ENCODE measurements at places on chromosomes 5 and 9.

DNA sequence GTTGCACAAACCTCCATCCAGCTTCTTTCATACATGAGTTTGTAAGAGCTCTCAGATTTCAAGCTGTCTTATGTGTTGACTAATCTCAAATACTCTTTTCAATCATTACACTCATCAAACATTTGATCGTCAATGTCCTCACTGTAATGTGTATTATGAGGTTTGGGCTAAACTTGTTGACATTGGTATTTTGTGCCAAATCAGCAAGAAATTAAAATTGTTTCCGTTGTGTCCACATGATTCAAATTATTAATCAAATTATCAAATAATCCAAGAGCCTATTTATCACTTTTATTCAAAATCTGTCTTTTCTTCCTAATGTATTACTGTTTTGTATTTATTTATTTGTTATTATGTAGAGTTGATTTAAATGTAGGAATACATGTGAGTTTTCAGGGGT is 283.4 kb downstream of the GAS1 start:
- DNase-seq, result no peak

DNA sequence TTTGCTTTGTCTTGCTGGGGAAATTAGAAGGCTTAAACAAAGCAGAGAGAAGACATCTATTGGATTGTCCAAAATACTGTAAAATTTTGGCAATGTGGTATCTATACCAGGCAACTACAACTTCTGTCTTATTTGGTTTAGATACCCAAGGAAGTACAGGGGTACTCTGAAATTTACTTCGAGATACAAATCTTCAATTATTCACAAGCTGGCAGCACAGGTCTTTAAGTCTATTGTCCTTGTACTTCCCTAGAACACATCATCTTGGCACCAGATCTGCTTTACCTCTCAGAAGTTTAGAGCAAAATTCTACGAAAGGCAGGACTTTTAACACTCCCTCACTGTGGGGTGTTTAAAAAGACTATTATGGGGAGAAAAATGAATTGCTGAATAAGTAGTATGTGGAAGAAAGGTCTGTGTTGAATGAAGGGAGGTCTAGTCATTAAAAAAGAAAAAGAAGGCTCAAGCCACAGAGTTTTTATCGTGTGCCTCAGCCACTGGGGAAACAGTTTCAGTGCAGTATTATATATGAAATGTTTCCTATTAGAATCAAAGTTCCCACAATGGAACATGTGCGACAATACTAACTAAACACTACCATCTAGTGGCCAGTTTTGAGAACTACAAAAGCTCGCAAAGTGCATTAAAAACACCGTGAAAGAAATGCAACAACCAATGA is 93.7 kb downstream of the PDE4D start:
- DNase-seq, result peak; percentile 19

DNA sequence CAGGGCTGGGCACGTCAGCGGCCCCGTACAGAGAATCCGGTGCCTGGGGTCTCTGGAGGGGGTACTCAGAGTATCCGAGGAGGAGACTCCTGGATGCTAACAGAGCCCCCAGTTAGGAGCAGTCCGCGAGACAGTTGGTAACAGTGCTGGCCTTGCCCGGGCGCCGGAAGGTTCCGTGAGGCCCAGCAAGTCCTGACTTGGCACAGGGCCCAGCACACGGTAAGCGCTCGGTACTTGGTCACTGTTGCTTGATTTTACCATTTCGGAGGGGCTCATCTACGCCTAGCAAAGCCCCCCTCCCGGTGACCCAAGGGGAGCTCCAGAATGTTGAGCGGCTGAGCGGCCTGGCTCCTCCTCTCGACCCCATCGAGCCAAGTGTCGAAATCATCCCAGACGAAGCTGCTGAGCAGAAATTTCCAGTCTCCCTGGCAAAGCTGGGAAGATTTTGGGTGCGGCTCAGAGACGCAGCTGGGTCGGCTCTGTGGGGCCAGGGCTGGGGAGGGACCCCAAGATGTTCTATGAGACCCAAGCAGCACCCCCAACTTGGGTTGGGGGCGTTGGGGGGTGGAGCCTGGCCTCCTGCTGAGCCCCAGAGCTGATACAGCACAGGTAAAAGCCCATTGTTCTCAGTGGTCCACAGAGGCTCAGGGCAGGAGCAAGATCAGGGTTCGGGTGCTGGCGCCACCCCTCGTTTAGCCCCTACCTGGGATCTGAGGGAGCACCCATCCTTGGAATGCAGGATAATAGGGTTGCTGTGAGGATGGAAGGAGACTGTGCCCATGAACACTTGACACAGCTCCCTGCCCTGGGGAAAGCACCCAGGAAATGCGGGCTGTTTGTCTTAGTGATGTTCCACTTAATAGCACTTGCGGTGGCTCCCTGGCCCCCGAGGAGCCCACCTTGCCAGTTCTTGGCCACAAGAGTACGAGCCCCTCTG is 137.2 kb downstream of the C9orf50 start:
- peak; percentile 39 for DNase-seq

DNA sequence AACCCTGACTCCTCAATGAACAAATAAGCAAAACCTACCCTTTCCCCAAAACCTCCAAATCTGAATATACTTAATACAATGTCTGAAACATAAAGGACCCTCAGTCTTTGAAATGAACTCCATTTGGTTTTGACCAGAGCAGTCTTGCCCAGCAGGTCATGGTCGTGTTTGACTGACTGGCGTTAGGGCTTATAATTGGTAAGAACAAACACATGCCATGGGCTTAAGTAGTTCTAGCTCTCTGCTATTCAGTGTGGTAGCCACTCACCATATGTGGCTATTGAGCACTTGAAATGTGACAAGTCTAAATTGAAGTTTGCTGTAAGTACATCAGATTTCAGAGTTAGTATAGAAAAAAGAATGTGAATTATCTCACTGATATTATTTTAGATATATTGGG is 42.1 kb downstream of the LRRTM2 start:
- DNase-seq, result no peak

DNA sequence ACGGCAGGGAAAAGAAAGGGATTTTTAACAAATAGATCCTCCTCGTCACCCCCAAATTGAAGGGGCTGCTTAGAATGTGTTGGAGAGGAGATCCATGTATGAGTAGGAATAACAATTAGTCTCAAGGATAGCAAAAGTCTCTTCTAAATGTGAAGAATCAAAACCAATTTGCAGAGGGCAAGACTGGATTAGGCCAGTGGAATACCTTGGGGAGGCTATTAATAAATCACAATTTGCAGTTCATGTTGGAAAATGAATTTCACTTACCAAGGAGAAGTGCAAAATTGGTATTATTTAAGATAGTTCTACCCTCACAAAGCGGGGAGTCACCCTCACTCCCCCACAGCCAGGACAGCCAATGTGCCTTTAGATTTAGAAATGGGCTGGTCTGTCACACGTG is 299.8 kb upstream of the SLC30A5 start:
- no peak for DNase-seq
